ENCODE measurements at places on chromosomes 13 and 19.

- no peak for DNase-seq
Measured at GRCh38 chr13:110430391-110431336, 123.6 kb downstream of the COL4A2 start.

DNA sequence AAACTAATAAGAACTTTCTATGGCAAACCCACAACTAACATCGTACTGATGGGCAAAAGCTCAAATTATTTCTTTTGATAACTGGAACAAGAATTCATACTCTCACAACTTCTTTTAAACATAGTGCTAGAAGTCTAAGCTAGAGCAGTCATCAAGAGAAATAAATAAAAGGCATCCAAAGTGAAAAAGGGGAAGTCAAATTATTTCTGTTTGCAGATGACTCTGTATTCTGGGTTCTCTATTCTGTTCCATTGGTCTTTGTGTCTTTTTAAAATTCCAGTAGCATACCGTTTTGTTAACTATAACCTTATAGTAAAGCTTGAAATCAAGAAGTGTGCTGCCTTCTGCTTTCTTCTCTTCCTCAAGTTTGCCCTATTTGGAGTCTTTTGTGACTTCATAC, 1215.9 kb downstream of the UQCRFS1 start:
- DNase-seq = no peak

- DNase-seq = no peak
Measured at GRCh38 chr13:24071423-24072075, 89.0 kb upstream of the SPATA13 start.

GRCh38 chr13:58882516-58882915, 1251.0 kb downstream of the PCDH17 start:
- no peak for DNase-seq

- DNase-seq = no peak
Measured at GRCh38 chr19:14072535-14073260, at the start of gene MISP3. TSS of gene MISP3 (plus strand) at chr19:14072786. CDS start at chr19:14073310, 524 bp downstream.

- no peak for DNase-seq
Measured at GRCh38 chr19:28694812-28695211, 518.1 kb downstream of the UQCRFS1 start.

DNA sequence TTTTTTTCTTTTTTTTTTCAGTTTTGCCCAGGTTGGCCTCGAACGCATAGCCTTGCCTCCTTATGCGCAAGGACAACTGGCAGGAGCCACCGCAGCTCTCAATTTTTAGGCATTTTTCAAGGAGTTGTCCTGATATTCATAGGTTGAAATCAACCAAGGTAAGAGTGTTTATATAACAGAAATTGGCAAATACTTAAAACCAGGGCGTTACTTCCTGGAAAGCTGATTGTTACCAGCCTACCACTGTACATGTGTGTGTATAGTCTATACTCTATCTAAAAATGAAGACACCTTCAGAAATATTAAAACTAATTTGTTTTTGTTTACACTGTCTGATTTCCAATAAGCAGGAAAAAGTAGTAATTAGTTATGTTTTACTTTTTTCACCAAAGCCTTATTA, 39.2 kb downstream of the GPC6 start:
- DNase-seq = no peak

DNA sequence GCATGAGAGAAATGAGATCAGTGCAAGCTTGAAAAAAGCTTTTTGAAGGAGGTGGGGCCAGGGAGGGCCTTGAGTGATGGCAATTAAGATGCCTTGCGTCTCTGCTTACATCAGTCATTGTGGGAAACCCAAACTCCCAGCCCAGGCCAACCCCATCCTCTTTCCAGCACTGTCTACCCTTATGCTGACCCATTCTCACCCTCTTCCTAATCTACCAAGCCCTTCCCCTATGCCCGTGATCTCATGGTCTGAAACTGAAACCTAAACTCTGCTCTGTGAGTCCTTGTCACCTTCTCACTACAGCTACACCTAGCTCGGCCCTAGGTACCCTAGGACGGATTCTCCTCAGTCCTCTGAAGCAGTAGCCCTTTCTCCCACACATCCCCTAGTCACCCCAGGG, 36.0 kb upstream of the SERP2 start:
- DNase-seq = no peak

- no peak for DNase-seq
Measured at GRCh38 chr13:96720446-96720845, 273.8 kb downstream of the OXGR1 start.

- no peak for DNase-seq
Measured at GRCh38 chr13:111901267-111901915, 165.6 kb upstream of the SOX1 start.

DNA sequence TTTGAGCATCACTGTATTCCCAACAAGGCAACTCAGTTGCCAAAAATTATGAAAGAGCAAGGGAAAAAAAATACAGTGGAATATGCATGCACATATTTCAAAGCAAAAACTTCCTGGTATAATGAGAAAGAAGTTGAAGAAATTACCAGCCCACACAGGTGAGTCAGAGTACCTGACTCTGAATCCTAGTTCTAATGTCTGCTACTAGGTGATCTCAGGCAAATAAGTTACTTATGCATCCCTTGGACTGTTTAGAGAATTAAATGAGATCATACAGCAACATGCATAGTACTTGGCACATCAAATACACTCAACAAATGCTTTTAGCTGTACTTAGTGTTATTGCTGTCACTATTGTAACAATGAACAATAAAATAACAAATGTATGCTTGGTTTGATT, 144.9 kb downstream of the MIPEP start:
- DNase-seq = no peak

DNA sequence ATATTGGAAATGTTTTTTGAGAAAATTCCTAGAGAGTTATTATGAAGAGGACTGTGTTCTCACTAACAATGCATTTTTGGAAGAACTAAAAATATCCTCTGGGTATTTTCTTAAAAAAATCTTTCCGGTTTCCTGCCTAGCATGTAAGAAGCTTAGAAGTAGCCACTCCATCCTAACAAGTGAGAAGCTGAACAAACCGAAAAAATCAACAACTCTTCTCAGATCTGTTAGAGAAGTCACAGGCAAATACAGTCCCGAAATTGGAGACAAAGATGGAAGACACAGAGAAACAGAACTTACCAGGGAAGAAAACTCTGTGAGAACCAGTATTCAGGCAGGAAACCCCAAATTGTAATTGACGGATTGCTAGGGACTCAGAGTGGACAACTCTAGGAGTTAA, 173.0 kb downstream of the KLF12 start:
- no peak for DNase-seq

DNA sequence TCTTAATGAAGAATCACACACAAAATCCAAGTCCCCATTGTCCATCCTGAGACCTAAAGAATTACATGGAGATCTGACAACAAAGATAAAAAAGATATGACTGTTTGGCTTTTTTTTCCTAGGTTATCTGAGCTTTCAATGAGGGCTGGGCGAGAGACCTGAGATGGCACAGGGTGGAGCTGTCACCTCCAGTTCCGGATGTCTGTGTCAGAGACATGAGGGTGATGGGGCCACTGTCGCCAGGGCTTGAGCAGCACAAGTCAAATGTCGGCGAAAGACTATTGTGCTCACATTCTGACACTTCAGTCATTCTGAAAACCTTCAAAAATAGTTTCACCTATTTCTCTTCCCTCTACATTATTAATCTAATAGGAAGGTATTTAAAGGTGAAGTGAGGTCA, 65.7 kb downstream of the SLC7A1 start:
- no peak for DNase-seq

GRCh38 chr19:3369337-3370213, 3.2 kb downstream of the NFIC start:
- no peak for DNase-seq

- no peak for DNase-seq
Measured at GRCh38 chr13:34056733-34057258, 238.8 kb downstream of the RFC3 start.

DNA sequence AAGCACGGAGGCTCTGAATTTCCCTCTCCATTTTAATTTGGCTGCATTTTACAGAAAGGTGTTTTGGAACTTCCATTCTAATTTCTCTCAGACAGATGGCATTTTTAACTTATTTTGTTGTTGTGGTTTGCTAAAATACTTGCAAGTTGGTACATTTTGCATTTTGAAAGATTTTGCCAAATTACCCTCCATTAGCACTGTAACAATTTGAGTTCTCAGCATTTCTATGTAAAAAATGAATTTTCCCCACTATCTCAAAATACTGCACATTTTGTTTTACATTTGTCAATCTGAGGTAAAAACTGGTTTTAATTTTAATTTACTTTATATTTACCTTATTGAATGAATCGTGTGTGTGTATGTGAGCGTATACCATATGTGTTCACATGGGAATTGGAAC, 7.0 kb upstream of the HNRNPL start:
- DNase-seq = no peak

DNA sequence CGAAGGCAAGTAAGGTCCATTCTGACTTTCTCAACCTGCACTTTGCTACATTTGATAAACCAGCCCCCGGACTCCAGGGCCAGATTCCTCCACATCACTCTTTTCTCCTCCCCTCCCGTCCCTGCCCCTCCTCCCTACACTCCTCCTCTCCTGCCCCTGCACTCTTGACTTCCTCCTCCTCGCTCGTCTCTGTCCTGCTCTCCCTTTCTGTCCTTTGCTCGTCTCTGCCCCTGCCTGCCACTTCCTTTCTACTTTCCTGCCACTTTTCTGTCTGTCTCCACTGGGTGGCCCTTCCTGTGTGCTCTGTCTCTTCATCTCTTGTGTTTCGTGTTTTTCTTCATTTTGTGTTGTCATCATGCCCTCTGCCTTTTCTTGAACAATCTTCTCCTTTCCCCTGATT, 7.0 kb downstream of the U2AF2 start:
- DNase-seq = no peak

GRCh38 chr19:1130771-1131717, 27.2 kb downstream of the GPX4 start:
- DNase-seq = no peak

DNA sequence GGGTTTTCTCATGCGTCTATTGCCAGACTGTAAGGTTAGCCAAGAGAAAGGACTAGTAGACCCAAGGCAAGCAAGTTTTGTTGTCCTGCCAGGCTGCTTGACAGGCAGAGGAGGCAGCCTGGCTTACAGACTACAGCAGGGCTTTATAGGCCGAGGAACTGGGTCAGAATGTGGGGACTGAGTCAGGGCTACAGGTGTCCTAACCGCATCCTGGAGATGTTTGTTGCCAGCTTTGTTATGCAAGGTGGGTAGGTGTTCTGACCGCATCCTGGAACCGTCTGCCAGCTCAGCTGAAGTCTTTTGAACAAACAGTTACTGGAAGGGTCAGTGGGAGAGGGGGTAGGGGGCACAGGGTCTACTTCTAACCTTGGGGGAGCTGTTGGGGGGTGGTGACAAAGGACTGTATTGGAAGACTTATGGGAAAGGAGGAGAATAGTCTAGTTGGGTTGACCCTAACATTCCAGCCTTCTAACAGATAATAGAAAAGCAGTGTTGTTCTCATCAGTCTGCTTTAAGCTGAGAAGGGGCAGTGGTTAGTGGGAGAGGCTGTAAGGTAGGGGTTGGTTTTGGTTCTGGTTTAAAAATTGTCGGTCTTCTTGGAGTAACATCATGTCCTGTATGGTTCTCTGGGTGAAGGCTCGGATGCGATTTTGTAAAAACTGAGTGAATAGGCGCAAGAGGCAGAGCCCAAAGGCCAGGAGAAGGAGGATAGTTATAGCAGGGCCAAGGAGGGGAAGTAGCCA, 913.8 kb upstream of the SLITRK5 start:
- peak; percentile 82 for DNase-seq

- no peak for DNase-seq
Measured at GRCh38 chr19:43779820-43780219, 953 bp downstream of the KCNN4 start.

DNA sequence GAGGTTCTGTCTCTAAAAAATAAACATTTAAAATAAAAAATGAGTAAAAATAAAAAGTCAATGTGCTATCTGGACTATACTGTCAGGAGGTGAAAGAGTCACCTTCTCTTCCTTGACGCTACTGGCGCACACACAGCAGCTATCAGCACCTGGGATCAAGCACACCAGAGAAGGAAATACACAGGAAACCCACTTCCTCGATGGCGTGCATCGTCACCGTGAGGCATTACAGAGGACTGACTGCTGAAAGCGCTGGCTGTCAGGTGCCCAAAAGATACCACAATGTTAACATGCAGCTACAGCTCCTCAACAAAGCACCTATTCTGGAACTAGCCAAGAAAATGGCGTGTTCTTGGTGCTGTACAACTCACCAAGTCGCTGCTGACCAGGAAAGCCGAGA, 6.1 kb downstream of the SLC35E1 start:
- DNase-seq = peak; percentile 28

- DNase-seq = no peak
Measured at GRCh38 chr13:28384789-28385188, 110.1 kb downstream of the FLT1 start.

DNA sequence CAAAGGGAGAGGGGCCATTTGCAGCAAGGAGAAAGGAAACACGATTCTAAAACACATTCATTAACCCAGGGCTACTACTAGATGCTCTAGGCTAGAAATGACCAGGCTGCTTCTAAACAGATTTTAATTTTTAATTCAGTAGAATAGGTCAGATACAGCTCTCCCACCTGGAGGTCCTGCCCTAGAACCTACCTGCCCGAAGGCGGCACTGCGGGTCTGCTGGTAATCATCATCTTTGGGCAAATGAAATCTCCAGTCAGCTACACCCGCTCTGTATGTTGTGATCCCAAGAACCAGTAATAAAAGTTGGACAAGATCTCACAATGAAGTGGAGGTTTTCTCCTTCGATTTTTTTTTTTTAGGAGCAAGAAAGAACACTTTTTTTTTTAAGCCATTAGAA, 345.3 kb downstream of the ENOX1 start:
- no peak for DNase-seq

GRCh38 chr13:27968316-27969081, 616 bp downstream of the CDX2 start:
- no peak for DNase-seq

DNA sequence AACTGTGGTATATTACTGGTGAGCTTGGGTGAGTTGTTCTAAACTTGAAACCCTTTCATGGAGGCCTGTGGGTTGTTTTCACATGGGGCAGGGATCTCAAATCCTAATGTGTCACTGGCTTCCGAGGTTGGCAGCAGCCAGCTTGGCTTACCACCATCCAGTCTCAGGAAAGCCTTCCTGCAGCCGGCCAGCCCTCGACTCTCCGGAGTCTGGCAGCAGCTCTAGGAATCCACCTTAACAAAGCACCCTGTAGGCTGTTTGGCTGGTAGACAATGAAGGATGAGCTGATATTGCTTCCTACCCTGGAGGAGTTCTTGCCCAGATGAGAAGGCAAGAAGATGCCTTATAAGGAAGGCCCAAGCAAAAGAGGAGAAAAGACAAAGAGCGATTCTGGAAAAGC, 188.3 kb downstream of the KLF12 start:
- DNase-seq = no peak

DNA sequence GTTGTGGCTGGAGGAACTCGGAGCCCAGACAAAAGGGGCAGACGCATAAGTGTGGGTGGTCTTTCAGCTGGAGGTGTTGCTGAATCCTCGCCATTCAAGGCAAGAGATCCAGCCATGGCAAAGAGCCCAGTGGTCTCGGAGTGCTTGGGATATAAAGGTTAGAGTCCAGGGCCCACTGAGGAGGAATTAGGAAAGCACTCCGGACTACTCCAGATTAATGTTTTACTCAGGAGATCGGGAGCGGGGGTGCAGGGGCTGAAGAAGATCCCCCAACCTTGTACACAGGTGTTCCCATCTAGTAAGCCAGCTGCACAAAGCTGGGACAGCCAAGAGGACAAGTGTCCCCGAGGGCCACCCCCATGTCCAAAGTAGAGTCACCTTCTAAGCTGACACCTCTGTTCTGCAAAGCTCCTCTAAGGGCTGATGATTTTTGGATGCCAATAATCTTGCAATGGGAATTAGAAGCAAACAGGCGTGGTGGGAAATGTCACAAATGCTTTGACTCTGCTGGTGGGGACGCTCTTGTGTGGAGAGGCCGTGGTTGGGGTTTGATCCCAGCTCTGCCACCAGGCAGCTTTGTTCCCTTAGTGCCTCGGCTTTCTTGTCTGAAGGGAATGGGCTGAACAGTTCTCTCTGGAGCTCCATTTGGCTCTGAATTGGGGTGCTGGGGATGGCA, 194.3 kb upstream of the SOX1 start:
- no peak for DNase-seq
